ENCODE measurements at places on chromosomes 6 and 20.
A peak's percentile ranks its signal among the peaks of the same experiment; 100 is the strongest.

DNA sequence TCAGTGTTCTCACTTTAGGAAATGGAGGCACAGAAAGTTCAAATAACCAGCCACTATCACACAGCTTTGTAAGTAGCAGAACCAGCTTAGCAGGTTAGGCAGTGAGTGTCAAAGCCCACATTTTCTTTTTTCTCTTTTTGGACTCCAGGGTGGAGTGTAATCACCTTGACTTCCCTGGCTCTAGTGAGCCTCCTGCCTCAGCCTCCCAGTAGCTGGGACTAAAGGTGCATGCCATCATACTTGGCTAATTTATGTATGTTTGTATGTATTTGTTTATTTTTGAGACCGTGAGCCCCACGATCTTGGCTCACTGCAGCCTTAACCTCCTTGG lies 7.8 kb upstream of the NCOA3 start:
- no peak for DNase-seq

DNA sequence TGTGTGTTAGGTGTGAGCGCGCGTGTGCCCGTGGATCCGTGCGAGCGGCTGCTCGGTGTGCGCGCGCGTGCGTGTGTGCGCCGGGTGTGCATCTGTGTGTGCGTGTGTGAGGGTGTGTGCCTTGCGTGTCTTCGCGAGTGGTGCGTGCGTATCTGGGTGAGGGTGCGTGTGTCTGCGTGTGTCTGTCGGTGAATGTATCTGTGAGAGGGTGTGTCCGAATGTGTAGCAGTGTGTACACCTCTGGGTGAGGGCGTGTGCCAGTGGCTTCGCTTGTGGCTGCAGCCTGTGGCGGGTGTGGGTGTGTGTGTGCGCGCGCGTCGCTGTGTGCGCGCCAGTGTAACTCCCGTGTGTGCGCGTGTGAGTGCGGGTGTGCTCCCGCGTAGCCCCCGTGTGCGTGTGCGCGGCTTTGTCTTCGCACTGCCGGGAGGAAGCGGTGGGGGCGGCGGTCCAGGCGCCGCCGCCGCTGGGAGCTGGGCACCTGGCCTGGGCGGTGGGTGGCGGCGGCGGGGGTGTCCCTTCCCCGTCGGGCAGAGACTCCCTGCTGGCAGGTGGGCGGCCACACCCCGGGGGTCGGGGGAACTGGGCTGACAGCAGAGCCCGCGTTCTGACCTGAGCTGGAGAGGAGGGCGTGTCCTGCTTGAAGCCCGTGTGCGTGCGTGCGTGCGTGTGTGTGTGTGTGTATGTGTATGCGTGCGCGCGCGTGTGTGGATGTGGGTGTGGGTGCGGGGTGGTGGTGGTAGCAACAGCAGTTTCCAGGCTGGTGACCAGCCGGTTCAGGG lies 61.3 kb upstream of the EPB41L1 start:
- DNase-seq, result peak; percentile 39

DNA sequence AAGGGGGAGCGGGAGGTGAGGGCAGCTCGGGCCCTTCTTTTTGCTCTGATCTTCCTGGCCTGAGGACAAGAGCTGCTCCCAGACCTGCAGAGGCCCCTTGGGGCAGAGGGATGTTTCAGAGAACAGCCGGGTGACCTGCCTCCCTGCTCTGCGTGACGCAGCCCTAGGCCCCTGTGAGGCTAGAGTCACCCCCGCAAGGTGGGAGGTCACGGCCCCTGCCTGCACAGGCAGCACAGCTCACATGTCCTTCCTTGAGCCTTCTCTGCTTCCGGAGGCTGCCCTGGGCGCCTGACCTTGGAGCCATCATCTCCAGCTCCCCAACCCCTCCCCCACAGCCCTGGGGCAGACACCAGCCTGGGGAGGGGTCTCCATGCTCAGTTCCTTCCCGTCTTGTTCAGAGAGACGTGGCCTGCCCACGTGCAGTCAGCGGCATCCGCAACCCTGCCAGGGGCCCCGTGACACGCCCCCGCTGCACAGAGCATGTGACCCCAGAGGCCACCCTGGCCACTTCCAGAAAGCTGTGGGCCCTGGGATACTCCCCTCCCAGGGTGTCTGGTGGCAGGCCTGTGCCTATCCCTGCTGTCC lies at the start of gene BIRC7:
Gene BIRC7 (plus strand): TSS at position 507 of the 585 bp plus-strand sequence. CDS start 192 bp downstream, outside the sequence.
- DNase-seq, result peak; percentile 22

GRCh38 chr6:128078276-128078675 lies 177.4 kb upstream of the THEMIS start:
- no peak for DNase-seq

GRCh38 chr6:18218233-18218632 lies 46.1 kb downstream of the DEK start:
- DNase-seq, result no peak

GRCh38 chr6:148814082-148814790 lies 67.4 kb downstream of the UST start:
- no peak for DNase-seq

DNA sequence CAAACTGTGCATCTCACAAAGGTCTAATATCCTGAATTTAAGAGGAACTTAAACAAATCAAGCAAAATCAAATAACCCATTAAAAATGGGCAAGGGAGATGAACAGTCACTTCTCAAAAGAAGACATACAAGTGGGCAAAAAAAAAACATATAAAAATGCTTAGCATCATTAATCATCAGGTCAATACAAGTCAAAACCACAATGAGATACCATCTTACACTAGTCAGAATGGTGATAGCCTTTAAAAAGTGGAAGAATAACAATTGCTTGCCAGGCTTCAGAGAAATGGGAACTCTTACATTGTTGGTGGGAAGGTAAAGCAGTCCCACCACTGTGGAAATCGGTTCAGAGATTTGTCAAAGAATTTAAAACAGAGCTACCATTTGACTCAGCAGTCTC lies 646.7 kb upstream of the PTCHD4 start:
- no peak for DNase-seq

DNA sequence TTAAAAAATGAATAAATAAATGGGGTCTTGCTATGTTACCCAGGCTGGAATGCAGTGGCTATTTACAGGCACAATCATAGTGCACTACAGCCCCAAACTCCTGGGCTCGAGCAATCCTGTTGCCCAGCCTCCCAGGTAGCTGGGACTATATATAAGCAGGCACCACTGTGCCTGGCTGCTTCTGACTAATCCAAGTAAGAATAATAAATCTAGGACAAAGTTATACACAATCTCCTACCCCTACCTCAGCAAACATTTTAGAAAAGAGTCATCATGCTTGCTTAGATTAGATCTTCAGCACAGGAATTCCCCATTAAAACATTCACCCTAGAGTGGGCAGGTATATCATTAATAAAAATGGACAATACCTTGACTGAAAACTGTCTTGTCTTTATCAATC lies 124.6 kb downstream of the REV3L start:
- no peak for DNase-seq

- no peak for DNase-seq
Observed at GRCh38 chr6:121521164-121521555, 85.7 kb downstream of the GJA1 start.

- DNase-seq, result no peak
Observed at GRCh38 chr6:105713474-105714118, 310.7 kb upstream of the PREP start.

GRCh38 chr6:32168350-32168749 lies 4.0 kb downstream of the EGFL8 start:
- DNase-seq, result no peak

DNA sequence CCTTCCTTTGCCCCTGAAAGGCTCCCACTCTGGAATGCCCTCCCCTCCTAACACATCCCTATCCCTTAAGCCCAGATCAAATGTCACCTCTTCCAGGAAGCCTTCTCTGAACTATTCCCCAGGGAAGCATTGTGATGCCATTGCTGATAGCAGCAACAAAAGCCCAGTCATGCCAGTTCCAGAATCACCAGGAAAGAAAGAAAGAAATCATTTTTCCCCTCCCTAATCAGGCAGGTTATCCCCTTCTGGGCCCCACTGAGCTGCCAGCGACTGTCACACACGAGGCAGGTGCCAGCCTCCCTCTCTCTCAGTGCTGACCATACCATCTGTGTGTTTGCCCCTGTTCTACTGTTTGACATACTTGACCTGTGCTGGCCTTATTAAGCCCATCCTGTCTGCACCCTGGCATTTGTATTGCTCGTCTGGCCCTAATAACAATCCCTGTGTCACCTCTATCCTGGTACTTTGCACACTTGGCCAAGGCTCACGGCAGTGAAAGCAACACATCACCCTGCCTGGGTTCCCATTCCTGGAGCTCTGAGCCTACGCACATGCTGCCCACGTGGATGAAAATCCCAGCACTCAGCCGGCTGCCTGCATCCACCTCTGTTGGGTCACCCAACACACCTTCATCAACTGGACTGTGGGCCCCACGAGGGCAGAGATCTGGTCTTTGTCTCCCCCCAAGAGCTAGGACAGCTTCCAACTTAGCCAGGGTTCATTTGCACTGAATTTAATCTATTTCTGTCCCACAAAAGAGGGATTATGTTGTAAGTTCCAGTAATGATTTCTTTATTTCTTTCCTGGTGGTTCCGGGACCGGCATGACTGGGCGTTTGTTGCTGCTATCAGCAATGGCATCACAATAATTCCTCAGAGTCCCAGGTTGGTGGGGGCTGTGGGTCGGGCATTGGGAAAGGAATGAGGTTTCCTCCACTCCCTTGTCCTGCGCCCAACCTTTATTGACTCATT lies 5.3 kb upstream of the BPIFB1 start:
- DNase-seq, result no peak

- DNase-seq, result no peak
Observed at GRCh38 chr6:90184334-90185298, 112.0 kb downstream of the BACH2 start.

GRCh38 chr6:166911248-166911677 lies 45.1 kb downstream of the RNASET2 start:
- no peak for DNase-seq

GRCh38 chr6:54771968-54772367 lies 74.6 kb upstream of the FAM83B start:
- no peak for DNase-seq

DNA sequence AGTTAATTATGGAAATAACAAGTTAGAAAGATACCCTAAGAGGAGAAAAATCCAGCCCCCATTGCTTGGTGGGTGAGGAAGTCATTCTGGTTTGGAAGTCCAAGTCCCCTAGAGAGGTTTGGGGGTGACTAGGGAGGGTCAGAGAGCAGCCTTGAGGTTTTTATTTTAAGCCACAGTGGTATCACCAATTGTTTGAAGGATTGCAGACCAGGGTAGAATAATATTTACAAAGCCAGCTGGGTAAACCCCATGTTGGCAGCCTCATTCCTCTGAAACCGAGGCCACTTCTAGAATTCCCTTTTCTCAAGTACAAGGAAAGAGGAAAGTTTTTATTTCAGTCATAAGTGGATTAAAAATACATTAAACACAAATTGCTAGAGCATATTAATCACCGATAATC lies 99.7 kb downstream of the TMEM170B start:
- no peak for DNase-seq

DNA sequence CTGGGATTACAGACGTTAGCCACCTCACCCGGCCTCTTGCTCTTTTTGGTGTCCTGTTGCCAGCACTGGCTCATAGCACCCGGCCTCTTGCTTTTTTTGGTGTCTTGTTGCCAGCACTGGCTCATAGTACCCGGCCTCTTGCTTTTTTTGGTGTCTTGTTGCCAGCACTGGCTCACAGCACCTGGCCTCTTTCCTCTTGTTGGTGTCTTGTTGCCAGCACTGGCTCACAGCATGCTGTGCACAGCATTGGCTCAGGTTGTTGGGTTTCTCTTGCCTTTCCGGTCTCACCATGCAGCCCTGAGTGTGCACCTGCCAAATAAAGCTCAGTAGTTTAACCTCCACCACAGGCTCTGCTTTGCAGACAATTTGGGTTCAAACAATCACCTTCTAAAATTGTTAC lies 208.2 kb downstream of the THBS2 start:
- DNase-seq, result no peak

- no peak for DNase-seq
Observed at GRCh38 chr6:80227545-80228105, 121.2 kb downstream of the BCKDHB start.

DNA sequence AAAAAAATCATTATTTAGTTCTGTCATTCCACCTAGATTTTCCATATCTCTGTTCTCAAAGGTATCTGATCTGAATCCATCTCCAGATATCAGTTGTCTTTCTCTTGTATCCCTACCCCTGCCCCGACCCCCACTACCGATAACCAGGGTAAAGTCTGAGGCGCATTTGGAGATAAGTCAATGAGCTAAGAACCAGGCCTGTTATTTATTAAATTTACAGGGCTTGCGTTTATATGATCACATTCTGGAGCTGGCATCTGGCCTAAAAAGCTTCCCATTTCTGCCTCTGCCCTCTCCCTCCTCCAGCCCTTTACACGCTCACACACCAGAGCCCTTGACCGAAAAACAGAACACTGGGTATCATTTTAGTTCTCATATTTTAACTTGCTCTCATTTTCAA lies 144.7 kb downstream of the ALDH8A1 start:
- no peak for DNase-seq

GRCh38 chr6:15288856-15289255 lies 43.0 kb downstream of the JARID2 start:
- DNase-seq, result no peak

Data from activated naive CD8-positive, alpha-beta T cell treated with anti-CD3 and anti-CD28 coated beads, Interleukin-2, amount 50 U/mL, for 24 hours (primary cell).